Stimulated activated CD8-positive, alpha-beta memory T cell treated with anti-CD3 and anti-CD28 coated beads, Interleukin-7, amount 100 ng/mL, for 1 hour (primary cell): ENCODE measurements at places on chromosomes 16 and 17.
A peak's percentile ranks its signal among the peaks of the same experiment; 100 is the strongest.

DNA sequence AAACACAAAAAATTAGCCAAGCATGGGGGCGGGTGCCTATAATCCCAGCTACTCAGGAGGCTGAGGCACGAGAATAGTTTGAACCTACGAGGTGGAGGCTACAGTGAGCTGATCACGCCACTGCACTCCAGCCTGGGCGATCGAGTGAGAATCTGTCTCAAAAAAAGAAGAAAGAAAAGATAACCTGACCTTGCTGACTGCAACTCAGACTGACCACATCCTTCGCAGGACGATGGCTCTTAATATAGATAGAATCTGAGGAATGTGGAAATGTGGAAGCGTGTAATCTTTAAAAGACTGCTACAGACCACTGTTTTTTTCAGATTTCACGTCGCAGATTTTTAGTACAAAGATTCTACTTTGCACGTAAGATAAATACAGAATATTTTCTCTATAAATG, 37.8 kb downstream of the KLHDC4 start:
- DNase-seq, result no peak

- no peak for DNase-seq
These were observed 4.8 kb downstream of the SHISA6 start for GRCh38 chr17:11245791-11246190.

GRCh38 chr17:74605361-74605760, 13.3 kb upstream of the CD300LD start:
- DNase-seq, result no peak

DNA sequence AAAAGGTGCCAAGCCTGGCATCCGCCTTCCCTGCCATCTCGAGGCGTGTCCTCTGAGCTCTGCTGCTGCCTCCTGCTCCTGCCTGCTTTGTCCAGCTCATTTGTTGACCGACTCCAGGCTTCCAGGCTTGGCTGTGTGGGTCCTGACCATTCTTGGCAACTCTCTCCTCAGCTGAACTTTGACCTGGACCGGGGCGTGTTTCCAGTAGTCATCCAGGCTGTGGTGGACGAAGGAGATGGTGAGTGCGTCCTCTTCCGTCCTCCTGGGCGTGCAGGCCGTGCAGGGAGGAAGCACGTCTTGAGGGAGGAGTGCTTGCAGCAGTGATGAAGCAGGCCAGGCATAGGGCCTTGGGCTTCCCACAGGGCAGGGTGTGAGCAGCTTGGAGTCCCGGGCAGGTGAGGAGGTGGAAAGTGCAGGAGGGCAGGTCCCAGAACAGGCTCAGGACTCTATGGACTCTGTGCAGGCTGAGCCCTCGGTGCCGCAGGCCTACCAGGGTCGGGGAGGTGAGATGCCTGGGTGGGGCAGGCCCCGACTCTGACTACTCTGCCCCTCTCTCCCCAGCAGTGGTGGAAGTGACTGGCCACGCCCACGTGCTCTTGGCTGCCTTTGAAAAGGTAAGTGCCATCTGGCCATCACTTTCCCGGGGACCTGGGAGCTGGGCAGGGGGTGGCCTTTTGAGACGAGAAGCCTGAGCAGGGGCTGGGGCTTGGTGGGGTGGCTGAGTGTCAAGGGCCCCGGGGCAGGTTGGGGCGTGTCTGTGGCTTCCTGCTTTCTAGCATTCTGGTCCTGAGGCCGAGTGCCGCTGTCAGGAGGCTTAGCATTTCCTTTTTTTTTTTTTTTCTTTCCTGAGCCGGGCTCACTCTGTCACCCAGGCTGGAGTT, 28.6 kb upstream of the NUDT16L1 start:
- peak; percentile 19 for DNase-seq

DNA sequence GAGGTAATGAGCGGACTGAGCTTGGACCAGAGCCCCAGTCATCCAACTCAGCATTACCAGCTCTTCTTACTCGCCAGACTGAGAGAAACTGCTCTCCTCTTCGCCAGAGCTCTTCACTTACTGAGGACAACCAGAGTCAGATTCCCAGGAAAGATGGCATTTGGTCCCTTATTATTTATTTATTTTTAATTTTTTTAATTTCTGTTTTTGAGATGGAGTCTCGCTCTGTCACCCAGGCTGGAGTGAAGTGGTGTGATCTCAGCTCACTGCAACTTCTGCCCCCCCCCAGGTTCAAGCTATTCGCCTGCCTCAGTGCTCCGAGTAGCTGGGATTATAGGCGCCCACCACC, 23.3 kb downstream of the DEXI start:
- DNase-seq, result no peak

GRCh38 chr16:11550791-11551498, 35.8 kb downstream of the LITAF start:
- no peak for DNase-seq

GRCh38 chr16:87762071-87762571, 3.7 kb downstream of the KLHDC4 start:
- no peak for DNase-seq

DNA sequence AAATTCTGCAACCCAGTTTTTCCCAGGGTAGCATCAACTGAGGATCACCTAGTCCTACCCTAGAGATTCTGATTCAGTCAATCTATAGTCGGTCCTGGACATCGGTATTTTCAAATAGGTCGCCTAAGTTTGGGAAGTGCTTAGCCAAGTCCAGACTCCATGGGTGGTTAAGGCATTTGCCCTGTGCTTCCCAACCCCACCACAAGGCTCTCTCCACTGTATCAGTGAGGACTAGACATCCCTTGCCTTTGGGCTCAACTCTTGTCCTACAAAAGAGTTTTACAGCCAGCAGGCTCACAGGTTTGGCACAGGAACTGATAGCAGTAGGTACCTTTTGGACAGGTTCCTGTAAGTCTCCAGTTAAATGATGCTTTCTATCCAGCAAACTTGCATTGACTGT, 13.8 kb downstream of the HYDIN start:
- DNase-seq, result no peak

DNA sequence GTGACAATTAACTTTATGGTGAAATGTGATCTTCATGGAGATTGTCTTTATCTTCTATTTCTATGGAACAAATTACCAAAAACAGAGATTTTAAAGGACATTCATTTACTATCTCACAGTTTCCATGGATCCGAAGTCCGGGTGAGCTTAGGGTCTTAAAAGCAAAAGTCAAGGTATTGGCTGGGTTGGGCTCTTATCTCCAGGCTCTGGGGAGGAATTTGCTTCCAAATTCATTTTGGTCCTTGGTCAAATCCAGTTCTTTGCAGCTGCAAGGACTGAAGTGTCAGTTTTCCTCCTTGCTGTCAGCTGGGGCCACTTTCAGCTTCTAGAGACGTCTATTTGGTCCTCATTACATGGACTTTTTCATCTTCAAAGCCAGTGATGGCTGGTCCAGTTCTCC, 395.8 kb upstream of the MAF start:
- no peak for DNase-seq

- DNase-seq, result no peak
These were observed 8.4 kb downstream of the SRCIN1 start for GRCh38 chr17:38597375-38597774.

DNA sequence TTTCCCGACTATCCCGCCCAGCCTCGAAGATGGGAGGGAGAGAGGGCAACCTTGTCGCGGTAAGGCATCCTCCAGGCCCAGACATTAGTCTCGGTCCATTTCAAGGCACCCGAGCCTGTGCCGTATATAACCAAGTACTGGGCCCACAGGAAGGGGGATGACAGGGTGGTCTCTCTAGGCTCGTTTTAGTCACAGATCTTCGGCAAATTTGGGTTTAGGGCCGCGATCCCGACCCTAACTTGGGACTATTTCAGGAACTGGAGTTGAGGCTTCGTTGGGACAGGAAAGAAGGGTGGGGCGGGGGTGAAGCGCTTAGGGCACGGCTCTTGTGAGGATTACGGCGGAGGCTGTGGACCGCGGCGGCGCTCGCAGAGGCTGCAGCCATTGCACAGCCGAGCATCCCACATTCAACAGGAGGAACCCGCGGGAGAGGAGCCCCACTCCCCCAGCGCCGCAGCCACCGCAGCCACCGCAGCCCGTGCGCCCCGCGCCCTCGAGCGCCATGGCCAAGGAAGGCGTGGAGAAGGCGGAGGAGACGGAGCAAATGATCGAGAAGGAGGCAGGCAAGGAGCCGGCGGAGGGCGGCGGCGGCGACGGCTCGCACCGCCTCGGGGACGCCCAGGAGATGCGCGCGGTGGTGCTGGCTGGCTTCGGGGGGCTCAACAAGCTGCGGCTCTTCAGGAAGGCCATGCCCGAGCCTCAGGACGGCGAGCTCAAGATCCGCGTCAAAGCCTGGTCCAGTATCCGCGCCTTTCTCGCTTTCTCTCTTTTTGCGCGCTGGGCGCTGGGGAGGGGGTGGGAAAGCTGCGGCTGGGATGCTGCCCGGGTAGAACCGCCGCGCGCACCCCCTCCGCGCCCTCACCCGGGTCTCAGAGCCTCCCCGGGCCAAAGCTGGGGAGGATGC, at the start of gene VAT1L:
Gene VAT1L (plus strand): TSS at position 384 of the 904 bp plus-strand sequence. CDS start 119 bp downstream, at position 503.
- no peak for DNase-seq

DNA sequence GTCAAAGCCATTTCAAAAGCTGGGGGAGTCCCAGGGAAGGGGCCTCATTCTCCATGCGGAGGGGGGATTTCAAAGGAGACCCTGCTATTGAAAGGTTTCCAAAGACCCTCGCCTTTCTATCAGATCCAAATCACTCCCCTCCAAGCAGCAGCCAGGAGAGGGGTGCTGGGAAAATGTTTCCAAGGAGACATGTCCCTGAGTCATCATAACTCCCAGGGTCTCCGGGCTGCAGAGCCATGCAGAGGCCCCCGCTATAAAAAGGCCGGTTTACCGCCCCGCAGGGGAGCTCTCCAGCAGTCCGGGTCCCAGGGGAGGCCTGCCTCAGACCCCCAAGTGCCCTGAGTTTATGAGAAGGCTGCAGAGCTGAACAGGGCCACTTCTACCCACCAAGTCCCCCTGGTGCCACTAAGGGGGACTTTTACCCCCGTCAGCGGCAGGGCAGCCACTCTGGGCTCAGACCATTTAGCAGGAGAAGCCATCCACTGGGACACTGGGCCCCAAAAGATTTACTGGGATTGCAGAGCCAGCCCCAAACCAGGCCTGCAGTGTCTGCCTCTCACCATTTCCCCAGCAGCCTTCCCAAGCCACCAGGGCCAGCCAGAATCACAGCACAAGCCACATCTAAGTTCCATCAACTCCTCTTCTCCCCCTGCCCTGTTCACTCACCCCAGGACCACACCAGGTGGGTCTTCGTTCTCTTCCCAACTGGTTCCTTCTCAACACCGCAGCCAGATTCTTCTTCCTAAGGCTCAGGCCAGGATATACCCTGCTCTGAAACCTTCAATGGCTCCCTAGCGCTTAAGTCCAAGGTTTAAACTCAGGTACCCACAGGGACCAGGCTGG, 234.4 kb downstream of the ZNF423 start:
- DNase-seq, result no peak

DNA sequence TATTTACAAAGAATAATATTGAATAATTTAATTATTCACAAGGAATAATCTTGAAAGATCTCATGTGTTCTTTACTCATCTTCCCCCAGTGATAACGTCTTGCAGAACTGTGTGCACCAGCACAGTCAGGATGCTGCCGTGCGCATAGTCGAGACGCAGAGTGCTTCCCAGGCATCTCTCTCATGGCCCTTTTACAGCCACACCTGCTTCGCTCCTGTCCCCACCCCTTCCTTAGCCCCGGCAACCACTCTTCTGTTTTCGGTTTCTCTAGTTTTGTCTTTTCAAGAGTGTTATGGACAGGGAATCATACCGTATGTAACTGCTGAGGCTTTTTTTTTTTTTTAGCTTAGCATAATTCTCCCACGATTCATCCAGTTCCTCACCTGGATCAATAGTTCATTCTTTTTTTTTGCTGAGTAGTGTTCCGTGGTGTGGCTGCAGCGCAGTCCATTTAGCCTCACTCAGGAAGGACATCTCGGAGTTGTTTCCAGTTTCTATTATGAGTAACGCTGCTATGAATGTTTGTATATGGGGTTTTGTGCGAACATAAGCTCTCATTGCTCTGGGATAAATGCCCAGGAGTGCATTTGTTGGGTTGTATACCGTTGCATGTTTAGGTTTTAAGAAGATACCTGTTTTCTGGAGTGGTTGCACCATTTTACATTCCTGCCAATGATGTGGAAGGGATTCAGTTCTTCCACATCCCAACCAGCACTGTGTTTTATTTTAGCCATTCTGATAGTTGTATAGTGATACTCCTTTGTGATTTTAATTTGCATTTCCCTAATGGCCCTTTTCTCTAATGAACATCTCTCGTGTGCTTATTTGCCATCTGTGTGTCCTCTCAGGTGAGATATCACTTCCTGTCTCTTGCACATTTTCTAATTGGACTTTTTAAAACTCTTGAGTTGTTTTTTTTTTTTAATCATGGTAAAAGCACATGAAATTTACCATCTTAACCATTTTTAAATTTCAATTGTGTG, 47.6 kb downstream of the SEC14L1 start:
- DNase-seq, result no peak

- no peak for DNase-seq
These were observed 1.1 kb downstream of the KCTD11 start for GRCh38 chr17:7352910-7353635.

GRCh38 chr16:16915771-16916170, 536.8 kb downstream of the NPIPA7 start:
- no peak for DNase-seq

DNA sequence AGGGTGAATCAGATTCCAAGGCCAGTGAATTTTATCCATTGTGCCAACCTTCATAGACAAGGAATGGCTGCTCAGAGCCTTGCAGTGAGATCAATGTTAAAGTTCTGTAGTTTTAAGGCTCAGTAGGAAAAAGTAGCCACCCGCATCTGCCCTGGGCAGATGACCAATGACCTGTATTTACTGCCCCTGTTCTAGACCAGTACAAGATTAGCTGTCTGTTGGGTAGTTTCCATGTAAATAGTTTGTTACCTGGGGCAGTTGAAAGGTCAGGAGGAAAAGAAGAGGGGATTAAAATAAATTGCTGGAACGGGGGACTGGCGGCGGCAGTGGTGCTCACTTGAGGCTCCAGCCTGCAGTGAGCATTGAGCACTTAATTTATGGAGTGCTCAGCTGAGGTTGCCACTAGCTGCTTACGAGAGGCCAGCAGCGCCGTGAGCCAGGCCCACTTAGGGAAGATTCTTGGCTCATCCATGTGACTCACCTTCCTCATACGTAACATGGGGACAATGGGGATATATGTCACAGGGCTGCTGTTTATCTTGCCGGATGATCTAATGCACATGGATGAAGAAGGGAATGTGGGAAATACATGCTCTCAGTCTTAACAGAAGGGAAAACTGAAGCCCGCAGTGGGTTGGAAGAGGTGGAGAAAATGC, 10.7 kb upstream of the NOS2 start:
- no peak for DNase-seq

DNA sequence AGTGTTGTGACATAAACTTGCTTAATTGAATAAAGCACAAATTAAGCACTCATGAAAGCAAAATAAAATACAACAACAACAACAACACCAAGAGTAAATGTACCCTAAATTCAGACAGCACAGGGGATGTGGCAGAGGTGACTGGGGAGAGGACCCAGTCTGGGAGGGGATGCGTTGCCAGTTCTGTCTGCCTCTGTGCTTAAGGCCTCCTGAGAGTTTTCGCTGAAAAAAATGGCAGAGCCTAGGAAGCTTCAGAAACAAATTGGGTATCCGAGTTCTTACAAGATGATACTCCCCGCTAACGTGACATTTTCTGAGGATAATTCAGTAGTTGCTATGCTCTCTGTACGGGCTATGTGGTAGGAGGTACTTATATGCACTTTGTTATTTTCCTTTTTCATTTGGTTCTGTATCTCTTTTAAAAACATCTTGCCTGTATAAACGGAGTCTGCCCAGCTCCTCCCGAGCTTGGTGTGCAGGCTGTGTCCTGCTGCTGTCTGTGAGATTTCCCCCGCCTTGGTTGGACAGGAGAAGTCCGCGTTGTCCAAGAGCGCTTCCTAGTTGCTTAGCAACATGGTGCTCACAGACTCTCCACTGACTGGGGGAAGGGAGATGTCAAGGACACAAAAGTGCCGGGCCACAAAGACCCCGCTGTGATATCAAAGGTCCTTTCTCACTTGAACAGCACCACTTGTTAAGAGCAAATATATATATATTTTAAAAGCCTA, 134.2 kb upstream of the CPHXL start:
- DNase-seq, result no peak
